ENCODE measurements at places on chromosomes 3 and 15.

DNA sequence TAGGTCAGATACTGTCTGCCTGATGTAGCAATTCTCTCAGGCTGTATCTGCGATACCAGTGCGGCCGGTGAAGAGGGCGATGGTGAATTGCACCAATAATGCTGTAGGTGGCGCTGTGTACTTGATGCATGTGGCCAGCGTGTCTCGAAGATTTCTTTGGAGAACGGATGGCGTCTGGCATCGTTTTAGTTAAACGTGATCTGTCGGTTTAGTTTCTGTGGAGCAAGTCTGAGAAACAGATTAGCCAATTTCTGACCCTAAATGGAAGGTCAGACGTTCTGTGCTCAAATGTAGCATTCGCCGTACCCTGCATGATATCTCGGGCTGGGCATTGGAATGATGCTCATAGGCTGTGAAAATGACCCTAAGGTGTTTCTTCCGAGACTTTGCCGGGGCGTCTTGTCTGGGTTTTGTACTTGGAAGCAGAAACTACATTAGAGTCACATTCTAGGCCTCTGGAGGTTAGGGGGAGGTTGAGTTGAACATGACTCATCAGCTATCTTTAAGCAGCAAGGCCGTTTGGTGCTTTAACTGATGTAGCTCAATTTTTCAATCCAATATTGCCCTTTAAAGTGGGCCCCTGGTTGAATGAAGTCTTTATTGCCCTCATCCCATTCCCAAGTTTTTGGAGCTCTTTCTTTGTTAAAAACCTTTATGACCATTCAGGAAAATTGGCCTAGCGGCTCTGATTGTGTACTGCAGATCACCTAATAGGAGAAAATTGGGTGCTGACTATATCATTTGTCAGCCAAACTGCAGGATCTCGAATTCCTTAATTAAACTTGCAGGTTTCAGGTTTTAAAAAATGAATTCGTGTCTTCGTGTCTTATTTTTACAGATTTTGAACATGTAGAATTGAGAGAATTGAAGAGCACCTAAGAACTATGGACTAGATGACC lies 80.0 kb downstream of the SQOR start:
- DNase-seq, result no peak

DNA sequence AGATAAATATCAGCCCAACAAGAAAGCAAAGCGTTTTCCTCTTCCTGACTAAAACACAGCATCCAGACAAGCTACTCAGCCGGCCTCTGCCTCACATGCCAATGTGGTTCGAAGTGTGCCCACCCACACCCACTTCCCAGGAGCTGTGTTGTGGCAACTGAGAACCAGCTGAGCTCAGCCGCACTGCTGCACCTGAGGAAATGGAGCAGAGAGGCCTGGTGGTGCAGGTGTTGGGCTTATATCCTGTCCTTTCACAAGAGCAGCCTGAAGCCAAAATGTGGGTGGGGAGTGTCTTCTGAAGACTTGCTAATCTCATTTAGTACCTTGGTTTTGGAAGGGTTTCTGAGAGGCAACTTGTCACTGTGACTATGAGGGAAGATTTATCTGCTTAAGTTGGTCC lies 23.0 kb upstream of the RETNLB start:
- DNase-seq, result no peak

DNA sequence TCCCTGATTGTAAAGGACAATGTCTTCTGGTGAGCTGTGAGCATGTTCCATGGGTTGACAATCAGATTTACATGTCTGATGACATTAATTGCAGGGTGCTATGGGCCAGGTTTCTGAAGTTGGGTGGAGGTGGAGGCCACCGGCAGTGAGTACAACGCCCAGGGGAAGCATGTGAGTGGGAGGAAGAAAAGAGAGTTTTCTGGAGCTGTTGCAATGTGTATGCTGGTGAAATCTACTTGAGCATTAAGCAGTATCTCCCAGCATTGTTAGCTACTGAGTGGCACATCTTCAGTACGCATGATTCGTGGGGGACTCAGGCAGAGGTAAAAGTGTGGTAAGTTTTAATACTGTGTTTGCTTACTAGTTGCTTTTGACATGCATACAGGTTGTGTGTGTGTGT lies 26.6 kb downstream of the TMEM45A start:
- no peak for DNase-seq

- DNase-seq, result no peak
These were observed 244.5 kb downstream of the RBMS3 start for GRCh38 chr3:29525254-29525881.

GRCh38 chr15:56667517-56667916 lies 65.8 kb downstream of the ZNF280D start:
- no peak for DNase-seq

DNA sequence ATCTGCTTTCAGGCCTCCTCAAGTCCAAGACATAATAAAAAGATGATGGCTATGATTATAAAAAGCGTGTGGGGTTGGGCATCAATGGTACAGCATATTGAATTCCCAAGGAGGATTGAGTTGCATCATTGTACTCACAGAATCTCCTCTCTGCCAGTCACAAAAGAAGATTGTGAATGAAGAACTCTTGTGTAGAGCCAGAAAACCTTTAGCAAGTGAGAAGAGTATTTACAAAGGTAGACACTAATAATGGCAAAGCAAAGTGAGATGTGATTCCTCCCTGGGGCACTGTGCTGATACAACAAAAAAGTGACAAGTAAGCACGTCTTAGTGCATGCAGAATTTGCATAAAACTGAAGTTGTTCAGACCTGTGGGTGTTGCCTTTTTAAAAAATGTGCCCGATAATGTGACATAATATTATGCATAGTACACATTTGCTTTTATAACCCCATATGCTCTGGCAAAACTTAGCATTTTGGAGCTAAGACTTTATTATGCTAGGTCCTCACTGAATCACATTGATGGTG lies 291.2 kb upstream of the TBC1D5 start:
- no peak for DNase-seq

DNA sequence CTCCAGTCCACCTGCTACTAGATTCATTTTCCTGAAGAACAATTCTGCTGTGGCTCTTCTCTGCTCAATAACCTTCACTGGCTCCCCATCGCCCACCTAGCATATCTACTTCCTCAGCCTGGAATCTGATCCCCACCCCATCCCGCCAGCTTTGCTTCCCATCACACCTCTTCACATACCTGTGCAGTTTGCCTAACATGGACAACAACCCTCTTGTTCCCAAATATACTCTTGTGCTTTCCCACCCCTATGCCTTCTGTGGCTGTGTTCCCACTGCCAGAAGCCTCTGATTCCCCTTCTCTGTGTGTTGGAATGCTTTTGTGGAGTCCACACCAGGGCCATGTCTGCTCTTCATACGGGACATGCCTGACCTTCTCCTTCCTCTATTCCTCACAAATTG lies 29.5 kb downstream of the CMTM7 start:
- DNase-seq, result no peak

DNA sequence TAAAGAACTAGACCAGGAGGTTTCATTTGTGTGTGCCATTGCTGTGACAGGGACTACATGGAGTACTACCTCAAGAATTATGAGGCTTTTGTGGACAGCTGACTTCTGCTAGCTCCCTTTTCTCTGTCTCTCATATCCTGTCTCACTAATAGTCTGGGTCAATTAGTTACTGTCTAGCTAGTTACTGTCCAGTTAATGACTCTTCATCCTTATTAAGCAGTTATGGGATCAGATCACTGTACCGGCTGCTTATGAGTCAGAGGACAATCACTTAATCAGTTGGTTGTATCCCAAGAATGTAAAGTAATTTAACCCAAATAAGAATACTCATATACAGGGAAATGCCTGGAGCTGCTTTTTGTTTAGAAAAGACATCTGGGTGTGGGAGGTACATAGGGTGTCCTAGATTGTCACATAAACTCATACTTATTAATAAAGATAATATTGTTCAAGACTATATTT lies 158.0 kb downstream of the CDIN1 start:
- no peak for DNase-seq

GRCh38 chr15:51024735-51025453 lies 69.8 kb downstream of the TNFAIP8L3 start:
- DNase-seq, result no peak

GRCh38 chr3:9074079-9074478 lies 110.8 kb upstream of the RAD18 start:
- DNase-seq, result no peak

- no peak for DNase-seq
These were observed 17.9 kb upstream of the ADIPOQ start for GRCh38 chr3:186824430-186825139.

- DNase-seq, result no peak
These were observed at the start of gene WWTR1 for GRCh38 chr3:149657926-149658743. TSS of gene WWTR1 (minus strand) at chr3:149658025. CDS start at chr3:149657306, 719 bp downstream.

- DNase-seq, result no peak
These were observed 51.3 kb downstream of the MYLK start for GRCh38 chr3:123832692-123833397.

DNA sequence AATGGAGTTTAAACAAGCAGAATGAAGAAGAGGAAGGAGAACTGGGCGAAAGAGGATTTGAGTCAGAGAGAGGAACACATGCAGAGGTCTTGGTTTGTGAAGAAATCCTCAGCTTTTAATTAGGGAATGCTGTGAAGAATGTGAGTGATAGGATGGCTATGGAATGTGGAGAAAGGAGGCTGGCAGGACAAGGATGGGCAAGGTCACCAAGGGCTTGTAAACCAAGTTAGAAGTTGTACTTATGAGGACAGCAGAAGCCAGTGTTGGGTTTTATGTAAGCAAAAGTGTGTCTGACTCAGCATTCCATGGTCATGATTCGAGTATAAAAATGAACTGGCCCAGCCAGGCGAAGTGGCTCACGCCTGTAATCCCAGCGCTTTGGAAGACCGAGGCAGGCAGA lies 60.0 kb upstream of the IL12A start:
- no peak for DNase-seq

DNA sequence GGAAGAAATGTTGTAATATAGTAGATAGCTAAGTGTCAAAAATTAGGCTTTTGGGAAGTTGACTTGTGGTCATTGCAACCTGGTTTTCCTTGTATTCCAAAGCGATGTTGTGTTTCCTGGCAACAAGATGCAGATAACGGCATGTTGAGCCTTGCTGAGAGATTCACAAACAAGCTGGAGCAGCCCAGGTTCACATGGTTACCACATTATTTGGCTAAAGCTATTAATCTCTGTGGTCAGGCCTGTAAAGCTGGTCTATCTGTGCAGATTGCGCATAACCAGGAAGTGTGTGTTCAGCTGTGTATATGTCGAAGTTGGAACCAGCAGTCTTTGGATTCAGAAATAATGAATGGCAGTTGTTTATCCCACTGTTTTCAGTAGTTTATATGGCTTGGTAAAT lies 6.6 kb downstream of the TIPARP start:
- no peak for DNase-seq

GRCh38 chr3:142120707-142121106 lies 28.6 kb downstream of the TFDP2 start:
- no peak for DNase-seq

DNA sequence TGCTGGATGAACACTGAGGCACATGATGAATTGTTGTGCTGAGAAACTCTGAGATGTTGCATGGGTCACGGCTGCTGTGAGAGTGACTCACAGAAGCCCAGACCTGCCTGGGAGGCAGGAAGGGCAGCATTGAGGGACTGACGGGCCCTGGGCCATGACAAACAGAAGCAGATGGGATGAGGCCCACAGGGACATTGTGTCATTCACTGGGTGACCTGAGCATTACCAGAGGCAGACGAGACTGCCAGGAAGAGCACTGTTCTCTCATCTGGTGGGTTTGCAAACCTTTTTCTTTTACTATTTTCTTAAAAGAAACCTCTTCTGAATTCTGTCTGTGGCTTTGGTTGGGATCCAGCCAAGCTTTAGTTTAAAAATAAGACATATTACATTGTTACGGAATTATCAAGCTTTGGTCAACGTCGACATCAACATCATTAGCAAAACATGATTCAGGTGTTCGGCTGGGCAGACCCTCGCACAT lies 67.8 kb downstream of the BDH1 start:
- no peak for DNase-seq

DNA sequence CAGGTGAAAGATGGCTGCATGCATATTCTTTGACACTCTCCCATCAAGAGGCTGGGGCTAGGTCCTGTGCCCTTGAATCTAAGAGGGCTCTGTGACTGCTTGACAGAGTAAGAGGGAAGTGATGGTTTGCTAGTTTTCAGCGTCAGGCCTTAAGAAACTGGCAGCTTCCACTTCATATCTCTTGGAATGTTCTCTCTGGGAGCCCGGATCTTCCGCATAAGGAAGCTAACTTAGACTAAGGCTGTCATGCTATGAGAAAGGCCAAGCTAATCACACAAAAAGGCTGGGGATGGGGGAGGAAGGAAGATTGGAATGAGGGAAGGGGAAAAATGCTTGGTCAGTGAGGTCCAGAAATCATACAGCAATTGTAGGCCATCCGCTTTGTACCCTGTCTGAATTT lies 50.0 kb downstream of the MB21D2 start:
- DNase-seq, result no peak

- no peak for DNase-seq
These were observed 2.6 kb upstream of the FOXP1 start for GRCh38 chr3:71585887-71586809.

DNA sequence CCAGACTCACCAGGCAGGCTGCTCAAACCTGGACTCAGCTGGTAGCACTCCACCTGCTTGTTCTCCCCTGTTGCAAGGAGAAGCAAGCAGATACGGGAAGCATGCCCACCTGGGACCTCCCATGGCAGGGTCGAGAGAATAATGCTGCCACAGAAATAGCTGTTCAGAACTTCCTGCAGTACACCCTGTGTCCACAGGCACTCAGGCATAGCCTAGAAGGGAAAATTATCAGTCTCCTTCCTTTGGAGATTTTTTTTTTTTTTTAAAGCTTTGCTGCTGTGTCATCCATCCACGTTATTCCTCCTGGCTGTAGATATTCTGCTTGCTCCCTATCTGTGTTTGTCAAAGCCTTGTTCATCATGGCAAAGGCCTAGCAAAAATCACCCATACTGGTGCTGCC lies 32.7 kb upstream of the RPS17 start:
- DNase-seq, result no peak

- no peak for DNase-seq
These were observed 75.7 kb downstream of the LRRK1 start for GRCh38 chr15:100994597-100995446.

DNA sequence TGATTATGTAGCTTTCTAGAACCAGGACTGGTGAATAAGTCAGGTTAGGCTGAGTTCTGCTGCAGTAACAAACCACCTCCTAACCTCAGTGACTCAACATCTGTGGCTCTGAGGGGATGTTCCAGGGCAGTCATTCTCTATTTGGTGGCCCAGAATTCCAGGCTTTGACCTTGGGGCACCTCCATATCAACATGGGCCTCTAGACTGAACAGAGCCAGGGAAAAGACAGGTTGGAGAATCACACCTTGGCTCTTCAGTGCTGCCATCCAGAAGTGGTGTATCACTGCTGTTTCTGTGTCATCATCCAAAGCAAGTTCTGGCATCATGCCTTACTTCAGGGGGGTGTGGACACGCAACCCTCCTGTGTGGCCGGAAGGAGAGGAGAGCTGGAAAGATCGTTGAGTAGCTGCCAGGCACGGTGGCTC lies 15.3 kb downstream of the ZBTB47 start:
- DNase-seq, result no peak

DNA sequence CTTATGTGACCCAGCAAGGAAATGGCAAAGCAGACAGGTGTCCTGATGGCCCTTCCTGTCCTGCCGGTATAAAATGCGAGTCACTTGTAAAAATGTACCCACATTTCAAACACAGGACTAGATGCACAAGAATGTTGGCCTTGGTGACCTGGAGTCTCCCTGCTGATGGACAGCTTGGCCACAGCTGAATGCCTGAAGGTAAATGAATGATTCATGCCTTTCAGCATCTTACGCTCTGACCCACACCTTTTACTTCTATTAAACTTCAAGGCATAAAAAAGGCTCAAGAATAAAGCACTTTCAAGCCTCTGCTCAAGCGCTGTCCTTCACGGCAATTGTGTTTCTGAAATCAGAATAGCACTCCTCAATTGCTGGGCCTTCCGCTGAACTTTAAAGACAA lies 228.0 kb upstream of the SLCO3A1 start:
- no peak for DNase-seq
